Glomerular endothelial cell (primary cell): ENCODE measurements at places on chromosomes 3 and 15.

DNA sequence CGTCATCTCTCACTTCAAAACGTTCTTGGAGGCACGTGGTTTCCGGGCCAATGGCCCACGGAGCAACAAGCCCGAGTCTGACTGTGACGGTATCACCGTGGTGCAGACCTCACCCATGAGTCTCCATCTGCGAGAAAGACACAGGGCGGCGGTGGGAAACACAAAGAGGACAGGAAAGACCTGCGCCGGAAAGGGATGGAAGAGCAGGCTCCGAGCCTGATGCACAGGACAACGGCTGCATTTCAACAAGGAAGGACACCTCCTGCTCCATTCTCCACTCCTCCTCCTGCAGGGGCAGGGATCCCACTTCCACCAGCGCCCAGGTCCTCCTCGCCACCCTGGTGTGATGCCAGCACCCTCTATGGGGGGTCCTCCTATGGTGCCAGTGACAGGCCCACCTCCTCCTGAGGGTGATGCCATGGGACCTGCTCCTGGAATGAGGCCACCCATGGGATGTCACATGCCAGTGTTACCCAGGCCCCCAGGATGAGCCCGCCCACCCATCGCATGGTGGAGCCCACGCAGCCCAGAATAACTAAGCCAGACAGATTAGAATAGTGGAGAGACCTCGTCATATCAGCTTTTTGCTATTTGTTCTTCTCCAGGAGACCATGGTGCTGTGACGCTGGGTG, 73.0 kb upstream of the PCSK6 start:
- DNase-seq = no peak

DNA sequence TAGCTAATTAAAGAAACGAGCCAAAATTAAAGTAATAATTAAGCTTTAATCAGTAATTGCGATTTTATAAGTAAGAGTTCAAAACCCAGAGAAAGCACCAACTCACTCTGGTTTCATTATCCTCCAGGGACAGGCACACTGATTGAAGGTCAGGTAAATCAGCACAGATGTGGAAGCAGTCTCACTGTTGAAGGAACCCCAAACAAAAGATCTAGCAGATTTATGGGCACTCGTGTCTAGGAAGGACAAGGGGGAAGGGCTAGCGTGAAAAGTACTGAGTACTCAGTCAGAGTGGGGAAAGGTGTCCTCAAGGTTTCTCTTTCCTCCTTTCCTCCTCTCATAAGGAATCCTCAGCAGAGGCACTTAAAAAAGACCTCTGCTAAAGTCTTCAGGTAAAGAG, 320.1 kb downstream of the PYDC2 start:
- DNase-seq = no peak

GRCh38 chr15:52292780-52293392, 2.7 kb downstream of the MYO5C start:
- DNase-seq = no peak

- DNase-seq = no peak
Observed at GRCh38 chr15:59996298-59997041, 7.6 kb upstream of the FOXB1 start.

DNA sequence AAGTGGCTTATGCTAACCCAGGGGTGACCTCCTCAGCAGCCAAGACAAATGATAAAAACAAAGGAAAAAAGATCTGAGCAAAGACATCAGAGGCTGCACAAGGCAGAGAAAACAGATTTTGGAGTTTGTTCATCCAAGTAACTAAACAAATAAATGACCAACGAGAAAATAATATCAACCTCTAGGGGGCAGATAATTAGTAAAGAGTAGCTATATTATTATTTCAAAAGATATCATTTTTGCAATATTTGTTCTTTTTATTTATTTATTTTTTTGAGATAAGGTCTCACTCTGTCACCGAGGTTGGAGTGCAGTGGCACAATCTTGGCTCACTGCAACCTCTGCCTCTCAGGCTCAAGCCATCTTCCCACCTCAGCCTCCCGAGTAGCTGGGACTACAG, 101.8 kb downstream of the PCCB start:
- no peak for DNase-seq

GRCh38 chr3:72312339-72312738, 527.4 kb upstream of the PROK2 start:
- no peak for DNase-seq

GRCh38 chr3:62615258-62615849, 242.0 kb upstream of the FEZF2 start:
- no peak for DNase-seq

DNA sequence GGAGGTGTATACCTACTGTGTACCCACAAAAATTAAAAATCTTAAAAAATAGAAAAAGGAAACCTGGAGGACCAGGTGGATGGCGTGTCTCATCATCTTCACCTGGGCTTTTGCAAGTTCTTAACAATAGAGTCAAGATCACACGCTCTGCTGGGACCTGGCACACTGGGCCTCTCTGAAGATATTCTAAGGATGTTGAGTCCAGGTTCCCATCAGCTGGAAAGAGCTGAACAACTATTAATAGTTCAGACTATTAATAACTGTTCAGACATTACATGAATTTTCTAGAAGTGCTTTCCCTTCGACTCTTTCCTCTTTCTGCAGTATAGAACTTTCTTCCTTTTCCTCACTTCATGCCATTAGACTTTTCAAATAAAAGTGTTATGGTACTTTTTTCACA, 320.2 kb upstream of the IL12A start:
- DNase-seq = no peak

DNA sequence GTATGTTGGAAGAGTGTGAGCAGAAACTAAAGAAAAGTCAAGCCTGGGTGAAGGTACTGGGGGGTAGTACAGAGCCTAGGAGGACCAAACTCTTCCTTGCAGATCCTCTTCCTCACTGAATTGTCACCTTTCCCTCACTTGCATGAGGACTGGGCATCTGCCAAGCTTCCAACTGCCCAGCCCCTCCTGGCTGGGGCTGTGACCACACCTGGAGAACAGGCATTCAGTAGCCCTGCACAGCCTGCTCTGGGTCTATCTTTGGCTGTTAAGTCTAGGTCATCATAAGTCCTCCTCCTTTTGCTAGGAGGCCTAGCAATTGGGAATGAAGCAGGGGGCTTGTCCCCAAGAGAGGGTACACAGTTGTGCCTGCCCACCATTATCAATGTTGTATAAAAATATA, 55.2 kb downstream of the CAPN7 start:
- DNase-seq = no peak

DNA sequence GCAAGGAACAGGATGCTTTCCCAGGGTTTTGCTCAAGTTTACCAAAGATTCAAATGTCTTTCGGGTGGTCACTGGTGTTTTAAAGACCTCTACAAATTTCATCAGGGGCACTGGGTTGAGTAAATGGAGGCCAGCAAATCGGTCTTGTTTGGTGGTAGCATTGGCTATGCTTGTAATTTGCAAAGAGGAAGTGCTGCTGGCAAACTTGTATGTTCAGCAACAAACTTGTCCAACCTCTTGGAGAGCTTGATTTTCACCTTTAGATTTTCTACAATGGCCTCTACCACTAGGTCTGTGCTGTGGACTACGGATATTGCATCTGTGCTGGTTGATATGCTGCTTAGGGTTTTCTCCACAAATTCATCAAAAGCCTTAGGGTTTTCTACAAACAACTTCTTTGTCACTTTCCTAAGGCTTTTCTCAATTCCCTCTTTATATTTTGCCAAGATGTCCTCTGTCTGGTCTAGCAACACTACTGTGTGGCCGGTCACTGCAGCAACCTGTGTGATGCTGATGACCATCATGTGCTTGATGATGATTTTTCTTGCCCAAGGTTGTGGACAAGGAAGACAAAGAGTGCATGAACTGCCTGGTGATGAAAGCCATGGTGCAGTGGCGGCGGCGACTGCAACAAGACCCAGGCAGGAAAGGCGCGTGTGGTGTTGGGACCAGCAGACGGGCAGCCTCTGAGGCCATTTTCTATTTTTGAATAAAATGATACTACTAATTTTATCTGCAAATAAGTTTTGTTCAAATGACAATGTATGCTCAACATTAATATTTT, 50.8 kb downstream of the RFX7 start:
- DNase-seq = no peak

DNA sequence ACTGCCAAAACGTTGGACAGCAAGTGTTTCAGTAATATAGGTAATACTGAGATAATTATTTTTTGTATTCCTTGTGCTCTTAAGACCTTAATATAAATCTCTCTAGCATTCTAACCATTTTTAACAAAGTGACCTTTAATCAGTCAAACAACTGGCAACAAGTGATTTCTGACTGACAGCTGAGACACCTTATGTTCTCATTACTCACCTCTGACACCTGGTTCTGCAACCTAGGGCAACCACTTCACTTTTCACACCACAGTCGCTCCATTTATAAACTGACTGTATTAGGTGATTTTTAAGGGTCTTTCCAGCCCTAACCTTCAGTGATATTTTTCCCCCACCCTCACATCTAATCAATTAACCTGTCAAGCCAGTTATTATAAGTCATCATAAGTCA, 60.4 kb upstream of the C15orf61 start:
- DNase-seq = no peak

GRCh38 chr3:158660711-158661110, 11.7 kb downstream of the LXN start:
- DNase-seq = no peak

GRCh38 chr15:72147418-72147817, 29.2 kb downstream of the SENP8 start:
- no peak for DNase-seq

- DNase-seq = no peak
Observed at GRCh38 chr3:12356175-12356574, 67.3 kb downstream of the PPARG start.

DNA sequence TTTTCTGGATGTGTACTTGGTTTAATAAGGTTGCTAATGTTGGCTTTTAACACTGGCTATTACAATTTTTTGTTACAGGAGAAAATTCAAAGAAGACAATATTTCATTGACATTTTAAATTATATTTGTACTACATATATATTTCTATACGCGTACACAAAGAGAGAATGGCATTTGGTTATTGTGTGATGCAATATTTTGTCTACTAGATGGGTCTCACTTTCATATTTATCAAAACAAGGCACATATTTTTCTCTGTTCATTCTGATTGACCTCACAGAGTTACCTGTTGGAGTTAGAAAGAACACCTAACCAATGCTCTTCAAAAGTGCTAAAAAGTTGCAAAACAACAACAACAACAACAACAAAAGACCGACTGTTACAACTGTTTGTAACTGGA, 50.2 kb upstream of the VGLL3 start:
- no peak for DNase-seq

DNA sequence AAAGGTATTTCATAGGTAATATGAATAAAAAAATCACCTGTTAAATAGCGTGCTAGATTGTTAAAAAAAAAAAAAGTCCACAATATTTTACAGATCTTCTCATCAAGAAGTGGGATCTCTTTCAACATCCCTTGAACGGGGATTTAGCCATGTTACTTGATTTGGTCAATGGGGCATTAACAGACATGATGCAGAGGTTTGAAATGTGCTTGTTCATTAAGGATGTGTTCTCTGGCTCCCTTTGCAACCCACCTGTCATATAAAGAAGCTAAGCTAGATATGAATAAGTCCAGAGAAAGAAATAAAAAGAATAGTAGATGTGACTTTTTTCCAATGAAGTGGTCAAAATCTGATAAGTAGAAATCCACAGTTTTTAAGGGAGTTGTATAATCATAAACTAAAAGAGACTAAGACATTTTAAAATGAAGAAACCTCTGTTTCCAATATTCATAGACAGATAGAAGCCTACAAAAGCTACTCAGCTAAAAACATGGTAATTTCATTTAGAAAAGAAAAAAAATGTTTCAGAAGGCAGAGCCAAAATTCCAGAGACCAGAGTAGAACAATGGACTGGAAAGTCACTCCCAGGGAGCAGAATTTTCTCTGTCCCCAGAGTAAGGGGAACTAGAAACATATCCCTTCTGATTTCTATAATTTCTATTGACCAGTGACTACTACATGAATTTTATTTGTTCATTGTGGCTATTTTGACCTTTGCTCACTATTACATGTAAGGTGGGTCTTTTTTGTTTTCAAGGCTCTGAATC, 79.2 kb downstream of the PLSCR2 start:
- no peak for DNase-seq

DNA sequence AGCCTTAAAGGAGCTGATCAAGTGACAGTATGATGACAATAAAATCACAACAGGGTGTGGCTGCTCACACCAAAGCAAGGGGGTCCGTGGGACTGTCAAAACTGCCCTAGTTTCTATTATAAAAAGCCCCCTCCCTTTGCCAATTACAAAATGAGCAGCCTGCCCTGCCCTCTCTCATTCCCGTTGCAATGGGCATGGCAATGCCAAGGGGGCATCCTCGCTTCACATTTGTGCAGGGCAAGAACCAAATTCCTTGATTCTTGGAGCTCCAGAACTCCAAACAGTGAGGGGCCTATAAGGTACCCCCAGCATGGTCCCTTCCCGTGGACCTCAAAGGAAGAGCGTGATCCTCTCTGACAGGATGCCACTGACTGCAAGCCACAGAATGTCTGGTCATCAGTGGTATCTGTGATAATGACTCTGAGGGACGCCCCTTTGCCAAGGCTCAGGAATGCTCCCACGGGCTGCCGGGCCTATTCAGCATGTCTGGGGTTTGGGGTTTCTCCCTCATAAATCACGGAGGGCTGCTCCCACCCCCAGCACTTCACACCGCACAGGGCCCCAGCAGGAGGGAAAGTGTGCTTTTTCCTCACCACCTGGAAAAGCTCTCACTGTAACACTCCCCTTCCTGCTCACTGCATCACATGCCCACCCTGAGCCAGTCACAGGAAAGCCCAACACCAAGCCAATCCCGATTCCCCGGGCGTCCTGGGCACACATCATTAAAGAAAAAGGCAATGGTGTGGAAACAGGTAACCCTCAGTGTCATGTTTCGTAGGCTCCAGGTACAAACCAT, 105.1 kb upstream of the TRPM1 start:
- no peak for DNase-seq

GRCh38 chr15:37122703-37123102, 22.4 kb upstream of the MEIS2 start:
- no peak for DNase-seq

- no peak for DNase-seq
Observed at GRCh38 chr3:148797795-148798194, 29.8 kb upstream of the CPB1 start.
